Stimulated activated naive CD4-positive, alpha-beta T cell (primary cell): ENCODE measurements at places on chromosomes 5 and 9.

DNA sequence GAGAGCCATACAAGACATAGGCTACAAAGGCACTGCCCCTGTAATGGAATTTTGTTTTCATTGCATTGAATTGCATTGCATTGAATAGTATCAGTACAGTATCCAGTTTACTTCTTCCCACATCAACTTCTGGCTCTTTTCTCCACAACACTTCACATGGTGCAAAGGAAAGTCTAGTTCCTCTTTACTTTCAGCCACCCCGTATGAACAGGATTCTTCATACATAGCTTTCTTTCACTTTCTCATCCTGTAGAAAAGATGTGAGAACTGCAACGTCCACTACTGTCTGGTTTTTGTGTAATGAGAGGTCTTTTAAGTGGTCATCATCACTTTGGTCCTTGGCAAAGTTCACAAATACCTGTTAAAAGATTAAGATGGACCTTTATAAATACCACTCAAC is 20.2 kb downstream of the NIPSNAP3B start:
- DNase-seq = no peak

- DNase-seq = no peak
Measured at GRCh38 chr5:134963098-134963497, 4.6 kb upstream of the CATSPER3 start.

DNA sequence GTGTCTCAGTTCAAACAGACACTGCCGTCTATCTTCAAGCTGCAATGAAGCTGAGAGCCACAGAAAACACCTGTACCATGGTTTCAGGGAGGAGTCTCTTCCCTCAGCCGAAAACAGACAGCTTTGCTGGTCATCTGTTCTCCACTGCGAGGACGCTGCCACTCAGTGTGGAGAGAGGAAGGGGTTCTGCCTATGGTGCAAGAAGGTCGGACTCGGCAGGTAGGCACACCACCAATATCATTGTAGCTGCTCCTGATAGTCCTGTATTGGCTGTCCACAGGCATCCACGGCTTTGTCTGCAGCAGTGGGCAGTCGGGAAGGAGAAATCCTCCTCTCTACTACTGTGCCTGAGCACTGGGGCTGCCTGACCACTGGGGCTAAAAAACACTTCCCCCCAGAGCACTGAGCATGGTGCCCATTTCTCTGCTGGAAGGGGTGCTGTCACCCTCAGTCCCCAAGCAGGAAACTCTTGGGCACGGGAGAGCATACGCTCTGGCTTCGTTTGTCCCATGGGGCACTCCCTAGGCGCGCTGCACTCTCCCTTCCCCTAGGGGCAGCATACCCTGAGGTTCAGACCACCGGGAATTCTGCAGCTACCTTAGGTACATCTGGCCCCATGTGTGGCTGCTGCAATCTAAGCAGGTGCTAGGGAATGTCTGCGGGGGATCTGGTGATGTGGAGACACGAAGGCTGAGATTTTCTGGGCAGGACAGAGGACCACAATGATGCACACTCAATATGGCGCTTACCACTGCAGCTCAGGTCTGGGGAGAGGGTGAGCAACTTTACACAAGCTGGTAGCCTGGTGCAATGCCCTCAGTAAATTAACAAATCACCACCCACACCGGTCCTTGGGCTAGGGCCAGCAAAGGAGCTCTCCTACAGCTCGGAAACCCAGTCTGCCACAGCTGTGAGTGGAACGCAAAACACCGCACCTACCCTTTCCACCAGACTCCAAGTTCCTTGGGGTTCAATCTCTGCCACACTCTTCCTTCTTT is 880.9 kb upstream of the SEMA6A start:
- no peak for DNase-seq

DNA sequence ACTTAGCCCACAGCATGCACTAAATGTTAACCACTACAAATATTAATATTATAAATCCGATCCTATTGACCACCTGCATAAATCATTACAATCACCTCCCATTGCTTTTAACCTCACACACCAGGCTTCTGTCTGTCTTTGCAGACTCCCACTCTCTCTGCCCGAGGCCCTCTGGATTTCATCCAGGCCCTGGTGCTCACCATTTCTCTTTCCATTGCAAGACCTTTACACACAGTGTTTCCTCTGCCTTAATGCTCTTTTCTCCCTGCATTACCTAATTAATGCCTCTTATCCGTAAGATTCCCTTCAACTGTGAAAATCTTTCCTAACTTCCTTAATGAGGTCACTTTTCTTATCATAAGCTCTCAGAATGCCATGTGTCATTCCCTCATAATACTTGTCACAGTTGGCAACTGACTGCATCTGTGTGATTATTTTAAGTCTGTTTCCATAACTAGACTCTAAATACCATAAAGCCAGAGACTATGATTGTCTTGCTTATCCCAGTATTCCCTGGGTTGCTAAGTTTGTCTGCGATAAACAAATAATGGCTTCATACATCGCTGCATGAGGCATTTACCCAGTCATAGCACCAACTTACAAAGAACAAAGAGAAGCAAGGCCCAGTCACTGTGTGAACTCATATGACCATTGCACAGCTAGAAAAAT is 155.1 kb downstream of the CCDC192 start:
- DNase-seq = no peak

GRCh38 chr5:152683205-152683604 is 278.1 kb upstream of the NMUR2 start:
- no peak for DNase-seq

GRCh38 chr5:172753101-172753500 is 17.9 kb downstream of the DUSP1 start:
- no peak for DNase-seq
